H4 (cell line): ENCODE measurements at places on chromosomes 2 and 18. TPM values are rescaled to one million over a fixed set of nuclear protein-coding genes. Genes with fewer than 3 reads are reported as not detected.

DNA sequence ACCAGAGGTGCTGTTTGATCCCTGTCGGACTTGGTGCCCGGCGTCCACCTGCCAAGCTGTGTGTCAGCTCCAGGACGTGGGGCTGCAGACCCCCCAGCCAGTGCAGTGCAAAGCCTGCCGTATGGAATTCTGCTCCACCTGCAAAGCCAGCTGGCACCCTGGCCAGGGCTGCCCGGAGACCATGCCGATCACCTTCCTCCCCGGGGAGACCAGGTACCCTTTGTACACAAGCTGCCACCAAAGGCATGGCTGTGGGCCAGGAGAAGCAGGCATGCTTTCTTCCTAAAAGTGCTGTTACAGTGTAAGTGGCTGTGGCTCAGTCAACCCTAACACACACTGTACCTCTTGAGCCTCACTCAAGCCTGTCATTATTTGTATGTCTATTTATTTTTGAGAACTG lies 103.3 kb downstream of the RNF144A start:
- DNase-seq = no peak

CTAGE1 gene
- not detected in 2 replicates for total RNA-seq

- peak; percentile 77 for DNase-seq
Observed at GRCh38 chr2:77552956-77553355, 30.8 kb upstream of the LRRTM4 start.

GRCh38 chr18:34223164-34223892 lies 1.4 kb downstream of the NOL4 start:
- DNase-seq = no peak

GRCh38 chr2:216694826-216695217 lies 527 bp downstream of the IGFBP5 start:
- DNase-seq = no peak

SLC23A3 gene
- 0.12 TPM in 1 of 2 replicates, not detected in the other for total RNA-seq

DNA sequence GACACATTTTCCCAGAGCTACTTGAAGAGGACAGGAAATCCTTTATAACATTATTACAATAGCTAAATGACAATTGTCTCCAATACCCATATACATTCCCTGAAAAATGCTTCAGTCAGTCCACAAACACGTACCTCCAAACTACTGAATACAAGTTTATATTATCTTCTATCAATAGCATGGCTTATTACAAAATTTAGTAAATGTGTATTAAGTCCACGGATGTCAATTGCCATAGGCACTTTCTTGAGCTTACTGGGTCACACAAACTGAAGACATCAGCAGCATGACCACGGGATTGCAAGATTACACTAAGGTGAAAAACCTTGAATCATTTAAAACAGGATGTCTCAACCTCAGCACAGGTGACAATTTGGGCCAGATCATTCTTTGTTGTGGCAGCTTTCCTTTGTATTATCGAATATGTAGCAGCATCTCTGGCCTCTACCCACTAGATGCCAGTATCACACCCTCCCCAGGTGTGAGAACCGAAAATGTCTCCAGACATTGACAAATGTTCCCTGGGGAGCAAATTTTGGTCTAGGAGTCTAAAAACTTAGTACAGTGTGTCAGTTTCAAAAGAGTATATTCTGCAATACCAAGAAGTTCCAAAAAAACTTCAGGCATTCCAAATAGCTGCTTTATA lies 1.4 kb downstream of the MBD2 start:
- no peak for DNase-seq

LRP2 gene
- total RNA-seq = 0.10 and 0.29 TPM in 2 replicates
